Transverse colon (tissue), 4 donors: ENCODE measurements at places on chromosomes 1 and 21. TPM values are rescaled to one million over a fixed set of nuclear protein-coding genes. Genes with fewer than 3 reads are reported as not detected.

DNA sequence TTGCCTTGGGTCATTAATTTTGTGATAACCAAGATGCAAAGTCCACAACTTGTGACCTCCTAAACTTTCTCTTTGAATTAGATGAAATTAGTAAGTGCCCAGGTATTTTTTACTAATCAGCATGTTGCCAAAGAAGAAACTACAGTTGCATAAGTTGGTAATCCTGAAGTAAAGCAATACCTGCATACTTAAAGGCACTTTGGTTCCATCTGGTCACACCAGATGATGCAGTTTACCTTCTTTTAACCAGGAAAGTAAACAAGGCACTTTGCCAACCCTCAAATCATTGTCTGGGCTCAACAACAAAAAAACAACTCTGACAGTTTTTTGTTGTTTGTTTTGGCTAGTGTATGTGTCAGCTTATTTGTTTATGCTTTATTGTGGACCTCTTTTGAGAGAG, 55.5 kb upstream of the DYNLT5 start:
- DNase-seq, result no peak
- no peaks in the 10 kb centered on the region for H3K27me3 ChIP-seq
- H3K4me1 ChIP-seq, result no peaks in the 10 kb centered on the region
- no peak overlapping the region for H3K4me3 ChIP-seq
- H3K36me3 ChIP-seq, result no peaks in the 10 kb centered on the region

DNA sequence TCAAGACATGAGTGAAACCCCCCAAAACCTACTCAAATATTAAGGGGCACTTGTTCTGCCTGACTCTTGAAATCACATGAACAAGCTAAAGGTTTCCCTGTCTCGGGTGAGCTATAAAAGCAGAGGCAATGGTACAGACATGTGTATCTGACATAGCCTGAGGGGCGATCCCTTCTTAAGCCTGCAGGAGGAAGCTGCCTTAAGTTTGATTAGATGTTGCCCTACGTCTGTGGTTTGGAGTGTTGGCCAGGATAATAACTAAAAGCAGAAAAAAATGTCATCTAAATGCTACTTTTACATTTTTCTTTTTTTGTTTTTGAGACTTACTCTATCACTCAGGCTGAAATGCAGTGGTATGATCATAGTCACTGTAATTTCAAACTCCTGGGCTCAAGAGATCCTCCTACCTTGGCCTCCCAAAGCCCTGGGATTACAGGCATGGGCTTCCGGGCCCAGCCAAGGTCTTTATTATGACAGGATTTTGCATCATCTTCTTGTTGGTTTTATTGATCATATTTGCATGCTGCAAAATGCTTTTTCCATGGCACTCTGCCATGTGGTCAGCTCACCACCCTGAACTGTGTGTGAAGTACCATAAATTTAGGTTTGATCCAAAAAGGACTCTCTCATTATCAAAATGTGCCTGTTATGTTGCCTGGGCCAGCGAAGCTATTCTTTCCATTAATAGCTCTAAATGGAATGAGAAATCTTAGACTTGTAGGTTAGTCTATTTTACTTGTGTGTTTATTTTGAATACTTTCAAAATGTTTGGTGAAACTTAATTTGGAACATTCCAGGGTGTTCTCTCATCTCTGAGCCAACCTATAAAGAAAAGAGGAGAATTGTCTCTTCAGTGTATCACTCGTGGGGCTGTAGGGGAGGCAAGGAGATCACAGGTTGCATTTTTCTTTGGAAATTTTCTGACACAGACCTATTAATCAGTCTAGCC, 15.0 kb upstream of the HMGN1 start:
- H3K4me3 ChIP-seq, result no peak overlapping the region
- H3K27ac ChIP-seq, result no peak overlapping the region
- no peaks in the 10 kb centered on the region for H3K27me3 ChIP-seq
- H3K4me1 ChIP-seq, result no peaks in the 10 kb centered on the region

DNA sequence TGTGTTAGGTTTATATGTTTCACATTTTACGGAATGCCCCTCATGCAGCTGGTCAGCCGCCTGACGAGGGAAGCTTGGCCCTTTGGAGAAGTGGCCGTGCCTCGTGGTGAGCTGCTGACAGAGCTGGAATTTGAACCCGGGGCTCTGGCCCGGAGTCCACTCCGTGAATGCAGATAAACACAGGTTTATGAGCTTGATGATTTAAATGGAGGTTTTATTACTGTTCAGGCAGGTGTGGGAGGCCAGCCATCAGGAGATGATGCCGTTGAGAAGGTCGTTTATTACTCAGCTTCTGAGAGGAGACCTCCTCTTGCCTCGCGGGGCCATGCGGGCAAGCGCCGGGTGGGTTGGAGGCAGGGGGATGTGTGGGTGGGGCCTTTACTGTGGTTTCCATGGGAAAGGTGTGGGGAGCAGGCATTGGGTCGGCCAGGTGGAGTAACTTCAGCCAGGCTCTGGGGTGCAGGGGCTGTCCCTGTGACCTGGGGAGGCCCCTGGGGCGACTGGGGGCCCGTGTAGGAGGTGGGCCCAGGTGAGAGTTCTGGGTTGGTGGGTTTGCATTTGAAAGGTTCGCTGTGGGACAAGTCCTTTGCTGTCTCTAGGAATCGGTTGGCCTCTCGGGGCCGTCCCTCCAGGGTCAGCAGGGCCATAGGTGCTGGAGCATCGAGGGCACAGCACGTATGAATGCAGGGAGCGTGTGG, 22.0 kb downstream of the PRKCZ start:
- peak; percentile 79 for DNase-seq
- H3K27me3 ChIP-seq, result no peaks in the 10 kb centered on the region
- H3K36me3 ChIP-seq, result no peaks in the 10 kb centered on the region
- H3K4me3 ChIP-seq, result no peak overlapping the region
- H3K27ac ChIP-seq, result peak overlapping the region; percentile 73
- H3K4me1 ChIP-seq, result peaks cover 11% of the 10 kb centered on the region

DNA sequence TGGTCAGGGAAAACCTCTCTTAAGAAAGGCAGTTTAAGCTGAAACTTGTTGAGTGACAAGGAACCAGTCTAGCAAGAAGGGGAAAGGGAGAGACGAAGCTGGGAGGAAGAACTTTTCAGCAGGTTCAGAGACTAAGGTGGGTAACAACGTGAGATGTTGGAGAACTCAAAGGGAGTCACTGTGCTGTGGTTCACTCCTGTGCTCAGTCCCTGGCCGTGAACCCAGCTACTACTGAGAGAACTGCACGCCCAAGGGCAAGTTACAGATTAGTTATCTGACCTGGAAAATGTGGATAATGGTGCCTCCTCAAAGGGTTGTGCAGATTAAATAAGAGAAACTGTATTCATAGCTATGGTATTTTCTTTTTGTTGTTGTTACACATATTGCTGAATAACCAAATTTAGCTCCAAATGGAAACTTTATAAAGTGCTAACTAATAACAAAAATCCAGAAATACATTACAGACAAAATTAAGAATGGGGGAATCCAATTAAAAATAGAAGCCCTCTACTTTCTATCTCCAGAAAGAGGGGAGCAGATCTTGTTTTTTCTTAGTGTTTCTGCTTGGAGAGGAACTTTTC, 2.9 kb downstream of the ZBTB40 start:
- H3K4me3 ChIP-seq, result no peak overlapping the region
- H3K36me3 ChIP-seq, result no peaks in the 10 kb centered on the region
- H3K27ac ChIP-seq, result no peak overlapping the region
- no peaks in the 10 kb centered on the region for H3K27me3 ChIP-seq
- no peak for DNase-seq
- H3K4me1 ChIP-seq, result peaks cover 12% of the 10 kb centered on the region

GRCh38 chr1:72485801-72486200, 203.5 kb upstream of the NEGR1 start:
- no peak overlapping the region for H3K4me3 ChIP-seq
- H3K27me3 ChIP-seq, result no peaks in the 10 kb centered on the region
- no peak overlapping the region for H3K27ac ChIP-seq
- no peaks in the 10 kb centered on the region for H3K4me1 ChIP-seq

DNA sequence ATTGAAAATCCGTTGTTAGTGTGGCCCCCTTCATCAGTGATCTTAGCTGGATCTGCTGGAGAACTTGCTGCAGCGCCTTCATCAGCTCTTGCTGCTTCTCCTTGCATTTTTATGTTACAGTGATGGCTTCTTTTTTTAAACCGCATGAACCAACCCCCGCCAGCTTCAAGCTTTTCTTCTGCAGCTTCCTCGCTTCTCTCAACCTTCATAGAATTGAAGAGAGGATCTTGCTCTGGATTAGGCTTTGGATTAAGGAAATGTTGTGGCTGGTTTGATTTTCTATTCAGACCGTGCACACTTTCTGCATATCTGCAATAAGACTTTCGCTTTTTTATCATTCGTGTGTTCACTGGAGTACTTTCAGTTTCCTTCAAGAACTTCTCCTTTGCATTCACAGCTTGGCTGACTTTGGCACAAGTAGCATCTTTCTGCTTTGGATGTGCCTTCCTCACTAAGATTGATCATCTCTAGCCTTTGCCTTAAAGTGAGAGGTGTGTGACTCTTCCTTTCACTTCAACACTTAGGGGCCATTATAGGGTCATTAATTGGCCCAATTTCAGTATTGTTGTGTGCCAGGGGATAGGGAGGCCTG, 13.1 kb downstream of the RNF187 start:
- H3K27ac ChIP-seq, result no peak overlapping the region
- no peak for DNase-seq
- no peaks in the 10 kb centered on the region for H3K4me1 ChIP-seq
- H3K4me3 ChIP-seq, result no peak overlapping the region
- H3K27me3 ChIP-seq, result no peaks in the 10 kb centered on the region
- no peaks in the 10 kb centered on the region for H3K36me3 ChIP-seq

DNA sequence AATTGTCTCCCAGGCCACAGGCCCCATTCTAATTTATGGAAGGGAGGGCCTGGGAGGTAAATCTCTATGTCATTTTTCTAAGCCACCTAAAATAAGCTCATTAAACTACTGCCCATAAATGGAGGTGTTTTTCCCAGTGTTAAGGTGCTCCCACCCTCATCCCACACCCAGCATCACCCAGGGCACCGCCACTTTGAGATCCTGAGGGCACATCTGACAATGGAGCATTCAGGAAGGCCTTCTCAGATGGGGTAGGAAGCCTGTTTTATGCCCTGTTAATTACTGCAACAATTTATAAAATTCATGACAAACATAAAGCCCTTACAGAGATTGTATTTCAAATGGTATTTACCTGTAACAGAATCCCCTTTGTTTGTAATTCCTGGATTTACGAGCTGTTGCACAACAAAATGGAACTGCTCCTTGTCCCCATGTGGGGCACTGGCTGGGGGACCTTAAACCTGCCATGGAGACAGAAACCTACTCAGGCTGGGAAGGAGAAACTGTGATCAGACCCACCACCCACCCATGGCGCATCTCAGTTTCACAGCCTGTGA, 319.5 kb upstream of the USP24 start:
- H3K36me3 ChIP-seq, result no peaks in the 10 kb centered on the region
- no peak for DNase-seq
- H3K4me1 ChIP-seq, result peaks cover 7% of the 10 kb centered on the region
- no peak overlapping the region for H3K27ac ChIP-seq

GRCh38 chr1:229768232-229768631, 142.2 kb downstream of the URB2 start:
- H3K4me3 ChIP-seq, result no peak overlapping the region
- no peaks in the 10 kb centered on the region for H3K36me3 ChIP-seq
- no peaks in the 10 kb centered on the region for H3K27me3 ChIP-seq
- H3K27ac ChIP-seq, result no peak overlapping the region
- no peak for DNase-seq

DNA sequence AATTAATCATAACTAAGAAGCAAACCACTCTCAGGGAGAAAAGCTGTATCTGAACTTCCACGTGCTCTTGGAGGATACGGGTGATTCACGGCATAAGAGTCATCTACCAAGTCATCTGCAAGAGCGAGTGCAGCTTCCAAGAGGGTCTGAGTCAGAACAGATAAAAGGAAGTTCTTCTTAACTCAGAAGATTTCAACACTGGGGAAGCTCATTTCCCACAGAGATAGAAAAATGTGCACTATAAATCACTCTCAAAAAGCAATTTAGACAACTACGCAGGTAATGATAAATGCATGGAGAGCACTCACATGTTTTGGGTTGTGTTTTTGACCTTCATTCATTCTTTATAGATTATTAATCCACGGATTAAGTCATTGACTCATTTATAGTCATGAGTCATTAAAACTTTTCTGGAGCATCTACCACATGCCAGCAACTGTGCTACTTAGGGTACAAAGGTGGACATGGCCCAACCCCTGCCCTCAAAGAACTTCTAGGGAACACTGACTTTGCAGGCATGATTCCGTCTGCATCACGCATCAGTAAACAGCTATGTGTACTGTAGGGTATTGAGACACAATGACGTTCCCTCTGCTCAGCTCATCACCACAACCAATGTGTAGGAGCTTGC, 20.8 kb downstream of the KCNJ15 start:
- no peak overlapping the region for H3K4me3 ChIP-seq
- DNase-seq, result no peak
- no peaks in the 10 kb centered on the region for H3K27me3 ChIP-seq
- no peaks in the 10 kb centered on the region for H3K36me3 ChIP-seq
- H3K4me1 ChIP-seq, result no peaks in the 10 kb centered on the region
- no peak overlapping the region for H3K27ac ChIP-seq

DNA sequence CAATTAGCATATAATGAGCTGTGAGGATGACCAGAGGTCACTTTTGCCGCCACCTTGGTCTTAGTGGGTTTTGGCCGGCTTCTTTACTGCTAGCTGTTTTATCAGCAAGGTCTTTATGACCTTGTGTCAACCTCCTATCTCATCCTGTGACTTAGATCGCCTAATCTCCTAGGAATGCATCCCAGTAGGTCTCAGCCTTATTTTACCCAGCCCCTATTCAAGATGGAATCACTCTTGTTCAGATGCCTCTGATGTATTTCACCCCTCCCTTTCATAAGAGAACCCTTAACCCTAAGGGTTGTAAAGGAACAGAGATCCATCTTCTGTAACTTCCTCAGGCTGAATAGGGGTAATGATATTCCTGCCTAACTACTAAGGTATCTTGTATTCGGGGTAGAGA, 58.9 kb upstream of the PALMD start:
- H3K27me3 ChIP-seq, result no peaks in the 10 kb centered on the region
- H3K4me3 ChIP-seq, result no peak overlapping the region
- DNase-seq, result no peak

Gene HRNR
- not detected for total RNA-seq
